ENCODE measurements at places on chromosomes 5 and 9.
A peak's percentile ranks its signal among the peaks of the same experiment; 100 is the strongest.

DNA sequence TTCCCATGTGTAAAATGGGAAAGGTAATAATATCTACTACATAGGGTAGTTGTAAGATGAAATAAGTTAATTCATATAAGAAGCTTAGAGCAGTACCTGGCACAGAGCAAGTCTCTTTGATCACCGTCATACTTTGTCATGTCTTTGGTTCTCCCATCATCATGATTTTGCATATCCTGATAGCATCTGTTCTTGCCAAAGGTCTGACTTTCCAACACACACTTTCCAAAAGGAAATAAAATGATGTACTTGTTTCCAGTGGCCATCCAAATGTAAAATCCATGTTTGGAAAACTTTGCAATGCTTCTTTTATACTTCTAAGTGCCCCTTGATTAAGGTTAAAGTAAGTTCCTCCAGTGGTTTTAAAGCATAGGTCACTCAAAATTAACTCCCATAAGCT lies 266.9 kb upstream of the PTGER4 start:
- DNase-seq, result no peak

GRCh38 chr5:59484618-59485017 lies 408.9 kb downstream of the PDE4D start:
- peak; percentile 44 for DNase-seq

DNA sequence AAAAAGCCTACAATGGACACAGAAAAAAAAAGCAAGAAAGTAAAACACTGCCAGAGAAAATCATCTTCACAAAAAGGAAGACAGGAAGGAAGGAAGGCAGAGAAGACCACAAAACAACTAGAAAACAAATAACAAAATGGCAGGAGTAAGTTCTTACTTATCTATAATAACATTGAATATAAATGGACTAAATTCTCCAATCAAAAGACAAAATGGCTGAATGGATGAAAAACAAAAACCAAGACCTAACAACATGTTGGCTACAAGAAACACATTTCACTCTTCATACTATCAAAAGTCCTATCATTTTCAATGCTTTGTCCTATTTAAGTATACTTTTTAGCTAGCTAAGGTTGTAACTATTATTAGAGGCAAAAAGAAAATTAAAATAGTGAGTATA lies 36.9 kb upstream of the HMGCR start:
- DNase-seq, result no peak

GRCh38 chr5:98259595-98259994 lies 513.9 kb upstream of the RGMB start:
- no peak for DNase-seq

GRCh38 chr5:138344887-138345622 lies 7.0 kb downstream of the FAM53C start:
- no peak for DNase-seq

DNA sequence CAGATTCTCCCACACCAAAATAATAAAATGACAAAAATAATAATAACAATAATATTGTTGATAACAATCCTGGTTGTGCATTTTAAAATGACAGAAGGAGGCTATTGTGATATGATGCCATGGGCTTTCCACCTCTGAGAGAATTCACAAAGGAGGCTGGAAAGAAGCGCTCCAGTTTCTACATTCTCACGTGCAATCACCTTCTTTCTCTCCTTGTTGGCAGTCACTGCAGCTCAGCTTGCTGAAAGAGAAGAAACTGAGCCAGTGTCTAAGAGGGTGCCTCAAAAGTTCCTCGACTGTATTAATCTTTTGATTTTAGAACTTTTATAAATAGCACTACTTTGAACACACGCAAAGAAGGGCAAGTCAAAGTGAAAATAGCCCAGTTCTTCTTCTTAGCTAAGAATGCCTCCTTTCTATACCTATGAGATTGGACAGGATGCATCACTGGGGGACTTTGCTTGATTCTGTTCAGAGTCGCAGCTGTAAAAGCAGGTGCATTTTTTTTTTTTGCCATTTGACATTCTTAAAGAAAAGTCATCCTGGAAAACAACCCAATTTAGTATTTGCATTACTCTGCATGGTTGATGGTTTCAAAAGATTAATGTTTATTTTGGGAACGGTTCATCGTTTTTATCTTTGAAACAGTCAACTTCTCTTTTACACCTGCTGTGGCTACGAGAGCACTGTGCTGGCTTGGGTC lies 12.4 kb upstream of the SUB1 start:
- DNase-seq, result no peak

GRCh38 chr9:21027295-21027694 lies 4.1 kb downstream of the HACD4 start:
- peak; percentile 60 for DNase-seq

DNA sequence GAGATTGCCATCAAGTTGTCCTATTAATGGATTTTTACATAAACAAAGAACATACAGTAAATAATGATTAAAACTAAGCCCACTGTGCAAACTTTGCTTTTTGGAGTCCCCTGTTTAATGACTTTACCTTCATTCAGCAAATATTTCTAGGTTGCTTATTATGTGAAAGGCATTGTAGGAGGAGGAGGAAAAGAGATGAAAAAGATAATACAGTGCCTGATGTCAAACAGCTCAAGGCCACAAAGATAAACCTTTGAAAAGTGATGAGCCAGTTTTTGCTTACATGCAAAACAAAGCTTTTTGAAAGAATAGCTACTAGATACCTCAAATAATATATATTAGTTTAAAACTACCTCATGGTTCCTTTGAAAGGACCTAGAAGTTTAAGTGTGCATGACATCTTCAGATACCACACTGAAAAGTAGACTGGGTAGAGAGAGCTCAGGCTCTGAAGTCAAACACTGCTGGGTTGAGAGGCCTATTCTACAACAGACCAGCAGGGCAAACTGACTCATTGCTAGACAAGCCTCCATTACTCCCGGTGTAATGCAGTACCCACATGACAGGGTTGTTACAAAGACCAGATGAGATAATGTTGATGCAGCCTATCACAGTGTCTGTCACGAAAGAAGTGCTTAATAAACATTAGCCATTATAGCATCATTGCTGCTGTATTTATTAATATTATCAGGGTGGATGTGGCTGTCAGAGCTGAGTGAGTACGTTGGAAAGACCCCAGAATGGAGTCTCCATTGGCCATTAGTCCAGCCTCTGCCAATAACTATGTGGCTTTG lies 11.8 kb downstream of the DEPDC1B start:
- peak; percentile 47 for DNase-seq

- DNase-seq, result no peak
Measured at GRCh38 chr9:35755071-35755470, 995 bp upstream of the MSMP start.

DNA sequence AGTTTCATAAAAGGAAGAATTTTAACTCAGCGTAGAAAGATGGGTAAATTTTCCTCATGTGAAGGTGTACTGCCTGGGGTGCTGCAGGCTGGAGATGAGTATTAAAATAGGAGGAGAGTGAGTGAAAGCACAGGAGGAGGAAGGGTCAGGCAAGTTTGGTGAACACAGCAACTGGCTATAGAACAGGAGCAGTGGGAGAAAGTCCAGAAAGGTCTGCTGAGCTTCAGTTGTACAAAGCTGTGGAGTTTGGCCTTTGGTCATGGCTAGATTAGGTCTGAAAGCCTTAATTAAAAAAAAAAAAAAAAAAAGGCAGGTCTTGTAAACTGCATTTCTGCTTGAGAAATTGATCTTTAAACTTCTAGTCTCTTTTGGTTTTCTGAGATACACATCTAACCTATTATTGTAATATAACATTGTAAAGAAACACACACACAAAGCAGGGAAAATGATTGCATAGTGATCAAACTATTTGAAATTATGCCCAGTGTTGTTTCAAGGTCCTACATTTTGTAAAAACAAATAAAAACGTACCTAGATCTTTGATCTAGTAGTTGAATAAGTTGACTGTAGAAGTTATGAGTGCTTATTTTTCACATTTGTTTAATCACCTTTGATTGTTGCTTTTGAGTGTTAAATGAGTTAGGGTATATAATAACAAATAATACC lies 43.6 kb downstream of the MAP3K1 start:
- no peak for DNase-seq

- DNase-seq, result peak; percentile 43
Measured at GRCh38 chr9:70427161-70427945, 12.9 kb upstream of the KLF9 start.

DNA sequence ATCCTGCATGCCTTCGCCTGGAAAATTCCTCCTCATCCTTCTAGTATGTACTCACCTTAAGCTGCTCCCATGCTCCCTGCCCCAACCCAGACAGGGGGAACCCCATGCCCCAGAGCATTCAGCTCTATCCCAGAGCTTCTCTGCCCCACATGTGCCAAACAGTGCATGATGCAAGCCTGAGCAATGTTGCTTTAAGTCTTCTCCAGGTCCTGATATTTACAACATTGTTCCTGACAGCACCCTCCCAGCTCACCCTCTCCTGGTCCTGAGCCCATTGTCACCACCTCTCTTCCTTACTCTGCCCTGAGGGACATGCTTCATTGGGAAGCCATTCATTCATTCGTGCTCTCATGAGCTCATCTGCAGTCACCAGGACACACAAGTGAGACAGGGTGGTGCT lies 23.4 kb upstream of the BARX1 start:
- DNase-seq, result peak; percentile 18

DNA sequence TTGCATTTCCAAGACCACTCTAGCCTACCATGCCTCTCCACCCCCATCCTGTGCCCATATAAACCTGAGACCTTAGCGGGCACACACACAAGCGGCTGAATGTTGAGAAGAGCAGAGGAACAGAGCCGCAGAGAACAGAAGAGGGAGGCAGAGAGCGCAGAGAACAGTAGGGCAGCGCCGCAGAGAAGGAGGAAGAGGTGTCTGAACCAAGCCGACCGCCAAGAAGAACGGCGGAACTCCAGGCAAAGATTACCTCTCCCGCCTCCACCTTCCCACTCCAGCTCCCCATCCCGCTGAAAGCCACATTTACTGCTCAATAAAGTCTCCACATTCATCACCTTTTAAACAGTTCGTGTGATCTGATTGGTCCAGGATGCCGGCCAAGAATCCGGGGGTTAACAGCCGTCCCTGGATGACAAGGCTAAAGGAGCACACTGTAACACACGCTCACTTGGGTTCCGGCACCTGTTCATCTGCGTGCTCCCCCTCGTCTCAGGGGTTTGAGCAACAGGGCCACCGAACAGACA lies 33.2 kb downstream of the GRIN3A start:
- DNase-seq, result peak; percentile 5

- peak; percentile 44 for DNase-seq
Measured at GRCh38 chr9:73183917-73184861, 32.5 kb downstream of the ANXA1 start.

- DNase-seq, result no peak
Measured at GRCh38 chr5:149801307-149801990, 71.3 kb downstream of the PPARGC1B start.

DNA sequence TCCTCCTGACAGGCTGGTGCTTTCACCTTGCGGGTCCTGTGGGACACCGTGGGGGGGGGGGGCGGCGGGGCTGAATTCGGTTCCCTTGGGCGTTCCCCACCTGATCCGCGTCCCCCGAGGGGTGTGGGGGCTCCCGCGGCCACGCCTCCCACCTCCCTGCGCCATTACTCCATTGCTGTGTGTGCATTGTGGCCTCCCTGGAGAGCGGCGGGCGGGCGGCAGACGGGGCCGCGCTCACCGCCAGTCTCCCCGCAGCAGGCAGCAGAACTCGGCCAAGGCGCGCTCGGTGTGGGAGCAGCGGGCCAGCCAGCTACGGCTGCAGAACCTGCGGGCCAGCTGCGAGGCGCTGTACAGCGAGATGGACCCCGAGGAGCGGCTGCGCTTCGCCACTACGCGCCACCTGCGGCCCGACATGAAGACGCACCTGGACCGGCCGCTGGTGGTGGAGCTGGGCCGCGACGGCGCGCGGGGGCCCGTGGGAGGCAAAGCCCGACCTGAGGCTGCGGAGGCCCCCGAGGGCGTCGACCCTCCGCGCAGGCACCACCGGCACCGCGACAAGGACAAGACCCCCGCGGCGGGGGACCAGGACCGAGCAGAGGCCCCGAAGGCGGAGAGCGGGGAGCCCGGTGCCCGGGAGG lies 145.3 kb downstream of the CACNA1B start:
- no peak for DNase-seq

GRCh38 chr5:143101121-143101520 lies 302.4 kb downstream of the NR3C1 start:
- DNase-seq, result no peak

DNA sequence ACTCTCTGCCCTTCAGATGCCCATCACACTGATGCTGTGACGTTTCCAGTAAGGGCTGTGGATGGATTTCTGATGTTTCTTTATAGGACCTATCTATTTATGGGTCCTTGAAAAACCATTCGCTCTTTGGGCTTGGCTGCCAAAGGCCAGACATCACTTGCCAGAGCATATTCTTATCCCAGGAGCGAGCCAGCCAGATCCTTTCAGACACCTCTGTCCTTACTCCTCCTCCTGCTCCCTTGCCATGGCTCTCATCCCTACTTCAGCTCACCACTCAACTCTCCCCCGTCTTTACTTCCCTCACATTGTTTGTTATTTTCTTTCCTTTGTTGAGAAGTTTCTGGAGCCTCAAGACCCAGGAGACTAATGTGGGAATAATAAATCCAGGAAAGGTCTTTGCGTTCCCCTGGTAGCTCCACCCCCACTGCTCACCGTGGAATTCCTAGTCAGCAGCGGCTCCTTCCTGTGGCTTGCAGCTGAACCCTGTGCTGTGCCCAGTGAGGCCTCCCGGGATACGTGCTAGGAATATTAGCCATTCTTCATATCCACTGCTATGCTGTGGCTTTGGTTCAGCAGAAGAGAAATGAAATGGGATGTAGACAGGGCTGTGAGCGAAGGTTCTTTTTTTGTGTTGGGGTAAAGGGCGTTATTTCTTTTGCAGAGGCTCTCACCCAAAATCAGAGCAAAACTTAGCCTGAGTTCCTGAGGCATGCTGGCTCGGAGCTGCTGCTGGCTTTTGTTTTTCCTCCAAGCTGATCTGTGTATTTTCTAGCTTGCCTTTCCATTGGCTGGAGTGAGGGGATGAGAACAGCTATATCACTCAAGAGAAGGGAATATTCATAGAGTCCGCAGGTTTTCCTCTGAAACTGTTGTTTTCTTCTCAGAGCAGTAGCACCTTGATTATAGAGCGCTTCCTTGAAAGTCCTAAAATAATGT lies 171.1 kb downstream of the SAXO1 start:
- peak; percentile 79 for DNase-seq

DNA sequence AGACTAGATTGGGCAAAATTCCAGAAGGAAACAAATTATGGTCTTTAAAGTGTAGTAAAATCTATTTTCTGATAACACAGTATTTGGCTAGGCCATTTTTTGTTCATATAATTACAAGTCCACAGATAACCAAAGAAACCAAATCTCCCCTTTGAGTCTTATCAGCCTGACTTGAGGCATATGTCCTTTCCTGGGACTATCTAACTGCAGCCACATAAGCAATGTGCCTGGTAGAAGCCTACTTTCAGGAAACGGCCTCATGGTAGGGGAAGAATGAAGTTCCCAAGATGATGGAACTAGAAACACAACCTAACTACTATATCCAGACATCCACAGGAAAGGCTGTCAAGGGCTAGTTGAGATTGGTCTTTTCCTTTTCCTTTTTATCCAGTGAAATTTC lies 130.0 kb downstream of the PIK3R1 start:
- no peak for DNase-seq

DNA sequence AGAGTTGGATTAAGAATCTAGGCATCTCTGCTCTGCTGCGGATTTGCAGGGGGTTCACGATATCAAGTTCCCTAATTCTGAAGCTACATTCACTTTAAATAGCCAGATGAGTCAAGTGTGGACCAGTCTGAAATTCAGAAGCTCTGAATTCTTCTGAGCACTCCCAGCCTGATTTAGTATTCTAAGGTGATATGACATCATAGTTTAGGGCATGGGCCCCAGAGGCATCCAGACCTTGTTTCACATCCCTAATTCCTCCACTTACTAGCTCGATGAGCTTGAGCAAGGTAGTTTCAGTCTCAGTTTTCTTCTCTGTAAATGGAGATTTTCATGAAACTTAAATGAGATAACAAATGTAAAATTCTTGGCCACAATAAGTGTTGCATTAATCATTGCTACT lies 65.2 kb downstream of the TMEM167A start:
- no peak for DNase-seq

- no peak for DNase-seq
Measured at GRCh38 chr5:150108711-150109514, 22.6 kb upstream of the CSF1R start.
